Kidney (tissue), 22 donors: ENCODE measurements at places on chromosomes 16 and 17. TPM values are rescaled to one million over a fixed set of nuclear protein-coding genes. Genes with fewer than 3 reads are reported as not detected.

Gene GRB7
- total RNA-seq = 72.5 TPM

Gene GALR2
- not detected for total RNA-seq

Gene GRAP
- 8.4 TPM for total RNA-seq

Gene PRRT2
- total RNA-seq = 1.9 TPM

Gene SLC5A11
- 1.2 TPM for total RNA-seq

Gene BOLA2
- 6.6 TPM for total RNA-seq
